ENCODE measurements at places on chromosomes 13 and 19.

DNA sequence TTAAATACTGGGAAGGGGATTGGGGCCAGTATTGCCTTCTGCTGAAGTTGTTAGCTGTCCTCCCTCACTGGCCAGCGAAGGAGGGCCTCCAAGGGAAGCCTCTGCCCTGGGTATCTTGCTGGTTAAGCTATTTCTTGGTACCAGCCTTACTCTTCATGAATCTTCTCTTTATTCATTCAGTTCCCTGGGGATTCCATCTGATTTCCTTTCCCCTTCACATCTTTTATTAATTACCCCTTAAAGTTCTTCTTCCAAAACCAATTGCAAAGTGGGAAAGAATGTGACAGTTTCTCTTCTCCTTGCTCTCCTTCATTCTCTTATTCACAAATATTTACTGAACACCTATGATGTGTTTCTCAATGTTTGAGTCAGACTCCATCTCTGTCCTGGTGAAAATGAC, 36.7 kb upstream of the STK24 start:
- DNase-seq, result no peak

DNA sequence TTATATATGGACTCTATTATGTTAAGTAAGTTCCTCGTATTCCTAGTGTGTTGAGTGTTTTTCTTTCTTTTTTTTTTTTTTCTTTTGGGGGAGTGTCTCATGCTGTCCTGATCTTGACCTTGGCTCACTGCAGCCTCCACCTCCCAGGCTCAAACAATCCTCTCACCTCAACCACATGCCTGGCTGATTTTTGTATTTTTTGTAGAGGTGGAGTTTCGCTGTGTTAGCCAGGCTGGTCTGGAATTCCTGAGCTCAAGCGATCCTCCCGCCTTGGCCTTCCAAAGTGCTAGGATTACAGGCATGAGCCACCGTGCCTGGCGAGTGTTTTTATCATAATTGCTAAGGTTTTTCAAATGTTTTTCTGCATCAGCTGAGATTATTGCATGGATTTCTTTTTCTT, 10.7 kb upstream of the ZNF480 start:
- DNase-seq, result no peak

DNA sequence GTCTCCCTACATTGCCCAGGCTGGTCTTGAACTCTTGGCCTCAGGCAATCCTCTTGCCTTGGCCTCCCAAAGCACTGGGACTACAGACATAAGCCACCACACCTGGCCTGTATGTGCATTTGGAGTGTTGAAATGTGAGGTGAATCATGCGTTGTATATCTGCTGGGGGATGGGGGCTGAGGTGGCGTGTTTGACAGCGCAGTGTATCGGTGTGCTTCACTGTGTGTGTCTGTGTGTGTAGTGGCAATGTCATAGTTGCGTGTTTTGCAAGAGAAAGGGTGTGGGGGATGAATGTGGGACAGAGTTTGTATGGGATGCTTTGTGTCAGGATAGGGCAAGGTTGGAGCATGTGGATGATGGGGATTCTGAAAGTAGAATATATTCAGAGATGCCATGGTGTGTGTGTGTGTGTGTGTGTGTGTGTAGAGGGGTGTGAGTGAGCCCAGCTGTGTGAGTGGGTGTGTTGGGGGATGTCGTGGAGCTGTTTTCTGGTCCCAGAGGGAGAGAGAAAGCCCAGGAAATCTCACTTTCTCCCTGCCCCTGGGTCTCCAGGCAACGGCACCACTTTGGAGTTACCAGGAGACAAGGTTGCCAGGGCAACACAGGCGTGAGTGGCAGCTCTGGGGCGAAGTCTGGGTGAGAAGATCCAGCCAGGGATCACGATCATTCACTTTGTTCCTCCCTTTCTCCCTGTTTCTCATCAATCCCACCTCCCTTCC, 1.1 kb upstream of the SWSAP1 start:
- DNase-seq, result peak; percentile 41

GRCh38 chr13:23865906-23866305, 23.3 kb downstream of the MIPEP start:
- DNase-seq, result no peak

GRCh38 chr13:41563341-41563983, 106.1 kb downstream of the RGCC start:
- no peak for DNase-seq

- no peak for DNase-seq
Measured at GRCh38 chr13:110976785-110977184, 61.9 kb upstream of the ANKRD10 start.

GRCh38 chr19:15154002-15154612, 46.7 kb downstream of the NOTCH3 start:
- no peak for DNase-seq

GRCh38 chr19:44303976-44304568, 753 bp downstream of the ZNF235 start:
- no peak for DNase-seq

GRCh38 chr13:79781829-79782540, 301.0 kb downstream of the NDFIP2 start:
- no peak for DNase-seq

DNA sequence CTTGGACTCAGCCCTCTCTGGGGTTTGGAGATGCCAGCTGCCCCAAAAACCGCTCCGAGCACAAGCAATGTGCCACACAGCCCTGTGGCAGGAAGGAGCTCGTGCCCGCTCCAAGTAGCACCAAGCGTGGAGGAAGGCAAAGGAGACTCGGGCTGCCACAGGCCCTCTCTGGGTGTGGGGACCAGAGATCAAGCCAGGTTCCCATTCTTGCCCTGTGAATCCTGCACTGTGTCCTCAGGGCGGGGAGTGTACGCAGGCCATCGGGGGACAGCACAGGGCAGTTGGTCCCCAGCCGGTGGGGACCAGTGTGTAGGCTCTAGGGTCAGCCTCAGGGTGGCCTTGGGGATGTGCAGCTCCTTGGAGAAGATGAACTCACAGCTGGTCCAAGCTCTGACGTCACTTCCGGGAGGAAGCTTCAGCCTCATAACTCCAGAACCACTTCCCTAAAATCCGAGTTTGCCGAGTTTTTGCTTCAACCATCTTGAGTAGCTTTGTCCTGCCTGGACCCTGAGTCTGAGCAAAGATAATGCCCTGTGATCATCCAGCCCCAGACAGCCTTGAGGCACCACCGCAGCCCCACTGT, 9.3 kb upstream of the CPAMD8 start:
- DNase-seq, result no peak

GRCh38 chr19:6375411-6376010, at the start of gene PSPN:
PSPN (minus strand) TSS chr19:6375933; CDS start chr19:6375849, 84 bp downstream.
- DNase-seq, result no peak

- no peak for DNase-seq
Measured at GRCh38 chr13:46817095-46817494, 20.1 kb upstream of the ESD start.

DNA sequence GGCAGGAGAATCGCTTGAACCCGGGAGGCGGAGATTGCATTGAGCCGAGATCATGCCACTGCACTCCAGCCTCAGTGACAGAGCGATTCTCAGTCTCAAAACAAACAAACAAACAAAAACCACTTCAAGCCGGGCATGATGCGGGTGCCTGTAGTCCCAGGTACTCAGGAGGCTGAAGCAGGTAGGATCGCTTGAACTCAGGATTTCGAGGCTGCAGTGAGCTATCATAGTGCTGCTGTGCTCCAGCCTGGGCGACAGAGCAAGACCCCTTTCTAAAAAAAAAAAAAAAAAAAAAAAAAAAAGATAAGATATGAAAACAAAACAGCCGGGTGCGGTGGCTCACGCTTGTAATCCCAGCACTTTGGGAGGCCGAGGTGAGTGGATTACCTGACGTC, 12.9 kb downstream of the PPP1R14A start:
- DNase-seq, result no peak

DNA sequence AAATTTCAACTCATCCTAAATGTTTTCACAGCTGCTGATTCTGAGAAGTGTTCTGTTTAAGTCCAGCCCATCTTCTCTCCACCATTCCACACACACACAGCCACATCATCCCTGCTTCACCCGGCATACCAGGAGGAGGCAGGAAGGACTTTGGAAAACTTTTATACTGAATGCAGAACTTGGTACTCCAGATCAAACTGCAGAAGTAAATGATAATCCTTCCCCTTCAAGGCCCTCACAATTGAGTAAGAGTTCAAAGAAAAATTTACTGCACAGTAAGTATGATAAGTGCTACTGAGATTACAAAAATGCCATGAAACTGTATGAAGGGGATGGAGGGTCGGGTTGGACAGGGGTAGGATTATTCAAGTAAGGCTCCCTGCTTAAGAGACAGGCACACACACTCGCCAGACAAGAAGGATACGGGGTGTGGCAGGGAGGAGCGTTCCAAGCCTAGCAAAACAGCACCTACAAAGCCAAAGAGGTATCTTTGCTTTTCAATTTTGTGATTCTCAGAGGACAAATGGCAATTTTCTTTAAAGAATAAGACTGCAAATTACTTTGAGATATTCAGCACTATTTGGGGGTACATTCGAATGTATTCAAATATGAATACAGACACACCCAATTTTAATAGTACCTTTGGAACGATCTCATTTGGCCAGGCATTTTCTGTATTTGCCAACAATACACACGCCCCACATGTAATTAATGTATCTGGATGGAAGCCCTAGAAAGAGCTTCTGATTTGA, 2.5 kb downstream of the USP12 start:
- DNase-seq, result no peak

DNA sequence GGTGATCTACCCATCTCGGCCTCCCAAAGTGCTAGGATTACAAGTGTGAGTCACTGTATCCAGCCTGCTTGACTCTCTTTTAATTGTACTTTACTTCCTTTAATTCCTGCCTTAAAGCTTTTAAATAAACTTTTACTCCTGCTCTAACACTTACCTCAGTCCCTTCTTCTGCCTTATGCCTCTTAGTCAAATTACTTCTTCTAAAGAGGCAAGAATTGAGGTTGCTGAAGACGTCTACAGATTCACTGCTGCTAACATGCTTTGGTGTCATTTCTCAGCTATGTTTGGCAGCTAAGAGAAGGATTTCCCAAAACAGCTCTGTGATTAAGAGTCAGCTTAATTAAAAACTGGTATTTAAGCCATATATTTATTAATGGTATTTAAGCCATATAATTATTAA, 32.9 kb upstream of the CD177 start:
- no peak for DNase-seq

- no peak for DNase-seq
Measured at GRCh38 chr19:48059331-48059730, 15.5 kb upstream of the CABP5 start.

DNA sequence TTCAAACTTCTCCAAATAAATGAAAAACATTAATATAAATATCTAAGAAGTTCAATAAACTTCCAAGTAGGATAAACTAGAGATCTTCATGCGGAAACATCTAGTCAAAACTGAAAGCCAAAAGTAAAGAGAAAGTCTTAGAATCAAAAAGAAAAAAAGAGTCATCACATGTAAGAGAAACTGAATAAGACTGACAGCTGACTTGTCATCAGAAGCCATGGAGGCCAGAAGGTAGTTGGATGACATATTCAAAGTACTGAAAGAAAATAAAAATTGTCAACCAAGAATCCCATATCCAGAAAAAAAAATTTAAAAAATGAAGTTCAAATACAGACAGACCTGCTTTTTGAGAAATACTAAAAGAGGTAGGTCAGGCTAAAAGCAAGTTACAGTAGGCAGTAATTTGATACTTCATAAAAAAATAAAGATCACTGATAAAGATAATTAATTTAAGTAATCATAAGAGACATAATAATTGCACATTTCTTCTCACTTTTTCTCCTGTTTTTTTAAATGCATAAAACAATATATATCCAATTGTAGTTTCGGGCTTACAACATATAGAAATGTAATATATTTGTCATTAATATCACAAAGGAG, 327.6 kb upstream of the PCDH9 start:
- DNase-seq, result no peak

GRCh38 chr13:74026753-74027152, 107.5 kb downstream of the KLF12 start:
- DNase-seq, result no peak

DNA sequence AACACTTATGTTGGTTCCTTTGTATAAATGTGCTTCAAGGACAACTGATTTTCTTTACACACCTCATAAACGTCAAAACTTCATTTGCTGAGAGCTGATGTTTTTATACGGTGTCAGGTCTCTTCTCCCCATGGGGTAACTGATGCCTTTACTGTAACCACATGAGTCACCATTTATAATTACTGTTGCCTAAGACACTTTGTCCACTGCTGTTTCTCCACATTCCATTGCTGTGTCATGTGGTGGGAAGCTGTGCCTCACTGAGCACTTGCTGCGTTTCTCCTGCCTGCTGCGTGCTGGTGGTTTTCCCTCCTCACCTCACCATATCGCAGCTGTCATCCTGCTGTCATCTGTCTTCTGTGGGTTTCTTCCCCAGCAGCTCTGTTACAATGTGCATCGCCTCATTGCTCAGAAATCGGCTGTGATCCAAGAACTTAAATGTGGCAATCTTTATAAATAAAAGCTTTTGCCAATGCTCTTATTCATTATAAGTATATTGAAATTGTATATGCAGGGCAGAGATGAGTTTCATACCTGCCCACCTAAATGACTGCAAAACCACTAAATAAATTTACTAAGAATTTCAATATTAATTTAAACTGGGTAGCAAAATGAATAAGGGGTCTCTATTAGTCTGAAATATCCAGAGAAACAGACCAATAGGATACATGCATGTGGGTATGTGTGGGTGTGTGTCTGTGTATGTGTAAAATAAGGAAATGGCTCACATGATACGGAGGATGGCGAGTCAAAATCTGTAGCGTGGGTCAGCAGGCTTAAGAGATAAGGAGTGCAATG, 547.0 kb upstream of the SLITRK5 start:
- no peak for DNase-seq

GRCh38 chr19:34686455-34686854, 9.0 kb downstream of the ZNF302 start:
- DNase-seq, result no peak

DNA sequence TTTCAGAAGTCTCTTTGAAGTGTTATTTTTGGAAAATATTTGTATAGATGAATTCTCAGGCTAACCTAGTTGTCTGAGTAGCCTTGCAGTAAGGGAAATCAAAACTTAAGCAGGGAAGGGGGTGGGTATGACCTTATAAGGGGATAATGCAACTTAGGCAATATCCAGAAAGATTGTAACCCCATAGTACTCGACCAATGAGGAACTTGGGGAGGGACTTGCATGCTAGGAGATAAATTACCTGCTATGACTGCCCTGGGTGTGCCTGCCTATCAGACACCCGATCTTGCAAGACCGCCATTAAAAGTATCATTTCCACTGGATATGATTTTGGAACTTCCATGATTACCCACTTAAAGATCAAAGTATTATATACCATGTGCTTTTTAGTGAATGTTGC, 23.0 kb upstream of the RFXAP start:
- no peak for DNase-seq

GRCh38 chr13:28041031-28041461, 52.6 kb upstream of the URAD start:
- DNase-seq, result no peak

GRCh38 chr19:32497391-32497790, 83.6 kb upstream of the PDCD5 start:
- DNase-seq, result no peak

DNA sequence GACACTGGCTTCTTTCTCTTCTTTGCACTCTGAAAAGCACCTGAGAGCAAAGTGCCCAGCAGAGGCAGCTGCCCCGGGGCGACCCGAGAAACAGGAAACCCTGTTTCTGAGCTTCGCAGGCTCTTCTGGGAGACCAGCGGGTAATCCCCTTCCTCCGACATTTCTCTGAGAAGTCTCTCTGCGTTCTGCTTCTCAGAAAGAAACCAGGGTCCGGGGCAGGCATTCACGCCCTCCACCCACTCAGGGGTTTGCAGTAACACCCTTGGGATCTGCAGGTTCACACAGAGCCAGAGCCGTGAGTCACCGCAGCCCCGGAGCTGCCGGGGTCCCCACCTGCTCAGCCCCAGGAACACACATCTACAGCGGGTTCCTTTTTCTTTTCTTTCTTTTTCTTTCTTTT, 86.0 kb downstream of the GADD45B start:
- no peak for DNase-seq
